GM20000 (cell line): ENCODE measurements at places on chromosomes 6 and 20.

- peak; percentile 51 for DNase-seq
Measured at GRCh38 chr20:33811776-33812151, 616 bp downstream of the CHMP4B start.

DNA sequence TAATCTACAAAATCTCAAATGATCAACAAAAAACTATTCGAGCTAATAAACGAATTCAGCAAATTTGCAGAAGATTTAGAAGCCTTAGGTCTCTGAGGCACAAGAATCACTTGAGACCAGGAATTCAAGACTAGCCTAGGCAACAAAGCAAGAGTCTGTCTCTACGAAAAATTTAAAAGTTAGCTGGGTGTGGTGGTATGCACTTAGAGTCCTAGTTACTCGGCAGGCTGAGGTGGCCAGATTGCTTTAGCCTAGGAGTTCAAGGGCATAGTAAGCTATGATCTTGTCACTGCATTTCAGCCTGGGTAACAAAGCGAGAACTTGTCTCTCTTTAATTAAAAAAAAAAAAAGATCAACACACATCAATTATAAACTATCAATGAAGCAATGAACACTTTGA lies 34.2 kb downstream of the FAM184A start:
- DNase-seq = no peak

DNA sequence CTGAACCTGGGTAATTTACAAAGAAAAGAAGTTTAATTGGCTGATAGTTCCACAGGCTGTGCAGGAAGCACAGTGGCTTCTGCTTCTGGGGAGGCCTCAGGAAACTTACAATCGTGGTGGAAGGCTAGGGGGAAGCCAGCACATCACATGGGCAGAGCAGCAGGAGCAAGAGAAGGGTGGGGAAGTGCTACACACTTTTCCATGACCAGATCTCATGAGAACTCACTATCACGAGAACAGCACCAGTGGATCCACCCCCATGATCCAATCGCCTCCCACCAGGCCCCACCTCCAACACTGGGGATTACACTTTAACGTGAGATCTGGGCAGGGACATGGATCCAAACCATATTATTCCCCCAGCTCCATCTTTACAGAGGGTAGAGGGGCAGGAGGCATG lies 166.4 kb downstream of the NFATC2 start:
- DNase-seq = no peak

DNA sequence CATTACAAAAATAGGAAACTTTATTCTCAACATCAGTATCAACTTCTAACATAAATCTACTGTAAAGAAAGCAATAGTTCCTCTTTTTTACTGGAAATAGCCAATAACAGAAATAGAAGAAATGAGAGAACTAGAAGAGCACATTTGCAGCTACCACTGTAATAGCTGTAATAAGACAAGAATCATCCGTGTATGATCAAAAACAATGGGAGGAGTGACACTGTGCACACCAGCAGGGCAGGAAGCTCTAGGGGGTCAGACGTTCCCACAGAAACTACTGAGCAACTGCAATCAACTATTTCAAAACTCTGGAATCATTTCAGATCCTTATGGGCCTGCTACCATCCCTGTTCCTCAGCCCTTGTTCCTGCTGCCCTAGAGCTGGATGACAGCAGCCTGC lies 43.7 kb downstream of the NINL start:
- DNase-seq = no peak

DNA sequence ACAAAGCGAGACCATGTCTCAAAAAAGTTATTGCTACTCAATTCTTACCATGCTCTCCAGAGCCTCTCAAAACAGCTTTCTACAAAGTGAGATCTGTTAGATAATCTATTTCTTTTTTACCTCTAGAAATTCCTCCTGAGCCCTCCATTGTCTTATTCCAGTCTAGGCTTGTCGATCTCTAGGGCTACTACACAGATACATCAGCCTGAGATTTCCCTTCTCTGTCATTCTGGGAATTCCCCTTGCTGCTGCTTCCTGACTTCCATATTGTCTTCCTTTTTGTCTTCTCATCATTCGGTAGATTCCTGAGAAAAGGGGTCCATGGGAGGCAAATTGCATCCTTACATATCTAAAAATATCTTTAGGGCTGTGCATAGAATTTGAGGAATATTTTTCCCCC lies 75.6 kb upstream of the GNRH2 start:
- no peak for DNase-seq

DNA sequence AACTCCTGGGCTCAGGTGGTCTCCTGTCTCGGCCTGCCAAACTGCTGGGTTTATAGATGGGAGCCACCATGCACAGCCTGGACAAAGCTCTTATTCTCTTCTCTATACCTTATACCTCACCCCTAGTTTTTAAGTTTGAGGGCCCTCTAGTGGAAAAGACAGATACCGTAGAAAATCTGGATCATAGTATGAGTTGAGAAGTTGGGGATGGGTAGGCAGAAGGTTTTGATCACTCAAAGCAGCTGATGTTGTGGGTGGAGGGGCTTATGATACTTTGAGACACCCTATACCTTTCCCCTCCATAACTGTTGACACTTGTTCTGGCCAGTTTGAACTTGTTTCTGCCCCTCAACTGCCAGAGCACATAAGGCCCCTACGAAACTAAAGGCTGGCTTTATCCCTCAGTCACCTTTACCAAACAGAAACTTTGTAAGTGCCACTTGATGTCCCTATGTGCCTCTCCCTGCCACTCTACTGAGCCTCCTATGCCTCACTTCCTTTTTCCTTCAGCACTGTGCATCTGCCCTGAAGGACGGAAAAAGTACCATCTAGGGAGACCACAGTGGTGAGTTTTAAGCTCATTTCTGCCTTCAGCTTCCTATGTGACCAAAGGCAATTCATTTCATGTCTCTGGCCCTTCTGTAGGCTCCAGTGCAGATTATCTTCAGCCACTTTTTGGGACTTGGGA lies 28.6 kb downstream of the RALY start:
- peak; percentile 61 for DNase-seq

- no peak for DNase-seq
Measured at GRCh38 chr20:35828434-35828833, 56.6 kb downstream of the PHF20 start.

GRCh38 chr20:36199345-36200257 lies 36.7 kb upstream of the AAR2 start:
- peak; percentile 80 for DNase-seq

- DNase-seq = no peak
Measured at GRCh38 chr6:79031821-79032590, 46.0 kb downstream of the PHIP start.

DNA sequence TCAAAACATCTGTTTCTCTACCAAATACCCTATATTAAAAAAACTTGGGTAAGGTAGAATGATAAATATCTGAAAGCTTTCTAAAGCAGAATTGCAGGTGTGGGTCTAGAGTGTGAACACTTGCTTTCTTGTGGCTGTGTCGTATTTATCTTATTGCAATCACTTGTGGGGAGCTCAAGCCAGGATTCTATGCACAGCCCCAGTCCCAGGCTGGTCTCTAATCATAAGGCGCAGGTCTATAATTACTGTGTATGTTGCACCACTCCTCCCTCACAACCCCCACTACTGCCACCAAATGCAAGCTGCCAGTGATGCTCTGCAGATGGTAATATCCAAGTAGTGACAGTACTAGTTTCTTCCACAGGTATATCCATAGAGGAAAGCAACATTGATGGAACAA lies 2.2 kb upstream of the E2F3 start:
- no peak for DNase-seq

GRCh38 chr6:25998379-25998778 lies 35.8 kb downstream of the TRIM38 start:
- DNase-seq = no peak

DNA sequence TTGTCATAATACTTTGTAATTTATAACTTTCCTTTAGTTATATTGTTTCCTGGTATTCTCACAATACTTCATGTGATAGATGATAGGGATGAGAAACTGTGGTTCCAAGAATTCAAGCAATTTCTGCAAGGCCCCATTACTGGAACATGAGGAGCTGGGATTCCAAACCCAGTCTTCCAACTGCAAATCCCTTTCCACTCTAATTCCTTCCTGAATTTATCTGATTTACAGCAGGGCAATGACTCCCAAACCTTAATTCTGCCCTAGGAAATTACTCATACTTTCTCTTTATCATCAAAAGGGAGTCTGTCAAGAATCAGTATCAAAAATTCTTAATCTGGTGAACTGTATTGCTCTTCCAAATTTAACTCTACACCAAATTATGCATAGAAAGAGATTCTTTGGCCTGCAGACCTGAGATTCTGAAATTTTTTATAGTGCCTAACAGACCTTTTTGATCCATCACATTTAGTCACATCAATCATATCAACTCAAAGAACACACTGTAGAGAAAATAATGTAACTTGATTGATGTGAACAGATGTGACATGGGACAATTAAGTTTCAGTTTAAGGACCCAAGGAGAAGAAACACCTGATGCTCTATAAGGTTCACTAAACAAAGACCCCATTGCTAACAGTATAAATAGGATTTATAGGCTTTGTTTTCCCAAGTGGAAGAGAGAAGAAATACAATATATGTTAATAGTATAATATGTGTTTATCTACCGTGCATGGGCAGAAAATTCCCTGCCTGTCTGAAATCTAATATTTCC lies 41.5 kb upstream of the GJA1 start:
- no peak for DNase-seq

DNA sequence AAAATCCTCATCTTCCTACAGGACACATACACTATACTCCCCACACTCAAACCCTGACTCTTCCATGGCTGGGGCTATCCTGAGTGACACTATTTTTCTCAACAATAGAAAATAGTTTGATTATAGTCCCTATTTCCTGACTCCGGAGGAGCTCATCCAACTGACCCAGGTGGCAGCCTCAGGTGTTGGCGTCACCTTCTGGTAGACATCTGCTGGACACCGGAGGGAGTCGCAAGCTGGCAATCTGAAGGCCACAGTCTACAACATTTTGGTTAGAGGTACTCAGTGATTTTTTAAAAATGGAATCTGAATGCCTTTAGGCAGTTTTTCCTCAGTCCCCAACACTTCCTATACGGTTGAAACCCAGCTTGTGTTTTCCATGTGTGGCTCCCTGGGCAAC lies 32.2 kb upstream of the OCSTAMP start:
- DNase-seq = no peak

GRCh38 chr6:127404594-127405178 lies 54.5 kb downstream of the KIAA0408 start:
- DNase-seq = no peak

DNA sequence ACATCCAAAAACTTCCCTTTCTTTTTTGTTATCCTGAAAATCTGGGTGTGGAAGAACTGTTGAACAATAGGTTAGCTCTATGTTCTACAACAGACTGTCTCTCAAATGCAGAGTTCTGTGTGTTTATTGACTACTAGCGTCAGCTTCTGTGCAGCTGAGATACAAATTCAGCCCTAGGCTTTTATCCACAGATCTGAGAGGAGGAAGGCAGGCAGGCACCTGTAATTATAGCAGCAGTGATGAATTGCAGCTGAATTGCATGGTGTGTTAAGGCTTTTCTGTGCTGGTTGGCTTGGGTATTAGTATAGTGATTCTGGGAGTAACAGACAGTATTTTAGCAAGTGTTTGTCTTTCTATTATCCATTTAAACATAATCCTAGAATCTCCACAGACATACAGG lies 24.4 kb downstream of the GRIK2 start:
- DNase-seq = no peak

GRCh38 chr20:37615340-37616109 lies 78.3 kb upstream of the CTNNBL1 start:
- DNase-seq = peak; percentile 60

DNA sequence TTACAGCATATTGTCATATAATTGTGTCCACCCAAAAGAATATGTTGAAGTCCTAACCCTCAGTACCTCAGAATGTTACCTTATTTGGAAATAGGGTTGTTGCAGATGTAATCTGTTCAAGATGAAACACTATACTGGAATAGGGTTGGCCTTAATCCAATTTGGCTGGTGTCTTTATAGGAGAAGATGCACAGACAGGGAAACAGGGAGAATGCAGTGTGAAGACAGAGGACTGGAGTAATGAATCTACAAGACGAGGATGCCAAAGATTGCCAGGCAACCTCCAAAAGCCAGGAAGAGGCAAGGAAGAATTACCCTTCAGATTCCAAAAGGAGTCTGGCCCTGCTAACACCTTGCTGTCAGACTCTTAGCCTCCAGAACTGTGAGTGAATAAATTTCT lies 482.9 kb downstream of the PTPRT start:
- DNase-seq = no peak

DNA sequence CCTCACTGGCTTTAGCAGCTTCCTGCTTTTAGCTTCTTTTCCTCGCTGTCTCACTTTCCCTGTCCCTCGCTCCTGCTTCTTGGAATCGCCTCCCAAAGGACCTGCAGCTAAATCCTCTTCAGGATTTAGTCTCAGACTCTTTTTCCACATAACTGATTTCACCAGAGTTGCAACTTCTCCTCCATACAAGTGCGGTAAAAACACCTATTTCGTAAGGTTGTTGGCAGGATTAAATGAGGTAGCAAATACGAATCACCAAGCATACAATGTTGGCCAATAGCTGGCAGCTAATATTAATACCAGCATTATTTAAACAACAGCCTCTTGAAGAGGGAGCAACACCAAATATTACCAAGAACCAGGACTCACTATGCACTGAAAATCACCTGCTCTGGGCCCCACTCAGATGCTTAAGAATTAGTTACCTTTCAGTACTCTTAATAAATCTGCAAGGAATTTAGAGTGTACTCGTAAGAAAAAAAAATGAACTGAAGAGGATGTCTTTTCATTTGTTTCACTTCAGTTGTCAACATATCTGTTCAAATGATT lies 123.0 kb downstream of the DTNBP1 start:
- DNase-seq = no peak

DNA sequence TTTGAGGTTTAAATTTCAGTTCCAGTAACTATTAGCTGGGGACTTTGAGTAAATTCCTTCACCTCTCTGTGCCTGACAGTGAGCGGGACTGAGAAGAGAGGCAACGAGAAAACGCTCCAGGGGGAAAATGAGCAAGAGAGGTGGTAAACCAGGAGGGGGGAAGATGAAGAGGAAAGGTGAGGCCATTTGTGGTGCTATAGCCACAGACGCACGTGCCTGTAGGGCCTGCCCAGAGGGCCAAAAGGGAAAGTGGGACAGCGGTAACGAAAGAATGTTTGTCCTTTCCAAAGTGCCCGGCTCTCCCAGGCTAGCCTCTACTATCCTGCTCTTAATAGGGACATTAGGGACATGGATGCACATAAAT lies 99.2 kb downstream of the BMP7 start:
- no peak for DNase-seq
